ENCODE measurements at places on chromosomes 16 and 17. TPM values are rescaled to one million over a fixed set of nuclear protein-coding genes. Genes with fewer than 3 reads are reported as not detected.

LAT gene
- 7.7 TPM for total RNA-seq

- no peak overlapping the region for H3K27ac ChIP-seq
- H3K27me3 ChIP-seq = no peaks in the 10 kb centered on the region
- H3K4me1 ChIP-seq = no peaks in the 10 kb centered on the region
- H3K36me3 ChIP-seq = no peaks in the 10 kb centered on the region
- DNase-seq = no peak
- no peak overlapping the region for H3K4me3 ChIP-seq
These were observed 154.2 kb downstream of the MYO1D start for GRCh38 chr17:32722733-32723132.

DNA sequence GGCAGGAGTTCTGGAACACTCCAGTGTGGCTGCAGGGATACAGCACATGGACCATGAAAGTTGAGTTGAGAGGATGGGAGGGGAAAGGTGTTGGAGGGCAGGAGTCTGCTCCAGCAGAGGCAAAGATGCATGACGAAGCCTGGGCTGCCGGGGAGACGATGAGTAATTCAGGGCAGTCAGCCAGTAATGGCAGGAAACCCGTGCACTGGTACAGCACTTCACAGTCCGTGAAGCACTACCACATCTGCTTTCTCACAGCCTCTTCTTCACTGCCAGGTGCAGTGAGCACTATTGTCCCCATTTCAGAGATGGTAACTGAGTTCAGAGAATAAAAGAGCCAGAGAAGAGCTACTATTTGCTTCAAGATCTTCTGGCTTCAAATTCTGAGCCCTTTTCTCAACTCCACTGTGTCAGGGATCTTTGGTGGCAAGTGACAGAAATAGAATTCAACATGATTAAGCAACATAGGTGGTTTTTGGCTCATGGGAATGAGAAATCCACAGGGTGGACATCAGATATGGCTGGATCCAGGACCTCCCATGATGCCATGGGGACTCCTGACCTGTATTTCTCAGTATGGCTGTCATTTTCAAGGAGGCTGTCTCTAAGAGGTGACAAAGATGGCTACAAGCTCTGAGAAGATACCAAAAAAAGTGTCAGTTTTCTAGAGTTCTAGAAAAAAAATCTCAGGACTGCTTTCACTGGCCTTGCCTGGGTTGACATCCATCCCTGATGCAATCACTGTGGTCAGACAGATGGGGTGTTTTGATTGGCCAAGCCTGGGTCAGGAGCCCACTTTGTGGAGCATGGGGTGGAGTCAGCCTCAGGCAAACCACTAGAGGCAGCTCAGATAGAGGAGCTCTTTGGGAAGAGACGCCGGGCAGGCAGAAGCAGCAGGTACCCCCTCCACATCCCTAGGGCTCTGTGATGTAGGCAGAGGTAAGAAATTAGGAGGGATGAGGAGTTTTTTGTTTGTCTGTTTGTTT is 24.7 kb downstream of the IL21R start:
- H3K36me3 ChIP-seq = no peaks in the 10 kb centered on the region
- H3K27ac ChIP-seq = no peak overlapping the region
- H3K4me1 ChIP-seq = no peaks in the 10 kb centered on the region
- H3K27me3 ChIP-seq = no peaks in the 10 kb centered on the region
- no peak for DNase-seq

- H3K27me3 ChIP-seq = no peaks in the 10 kb centered on the region
- peaks cover 84% of the 10 kb centered on the region for H3K4me1 ChIP-seq
- H3K36me3 ChIP-seq = peaks cover 15% of the 10 kb centered on the region
- no peak overlapping the region for H3K4me3 ChIP-seq
- peak; percentile 74 for DNase-seq
These were observed 32.9 kb downstream of the PGS1 start for GRCh38 chr17:78411241-78411857.
